ENCODE measurements at places on chromosomes 5 and 9.
A peak's percentile ranks its signal among the peaks of the same experiment; 100 is the strongest.

DNA sequence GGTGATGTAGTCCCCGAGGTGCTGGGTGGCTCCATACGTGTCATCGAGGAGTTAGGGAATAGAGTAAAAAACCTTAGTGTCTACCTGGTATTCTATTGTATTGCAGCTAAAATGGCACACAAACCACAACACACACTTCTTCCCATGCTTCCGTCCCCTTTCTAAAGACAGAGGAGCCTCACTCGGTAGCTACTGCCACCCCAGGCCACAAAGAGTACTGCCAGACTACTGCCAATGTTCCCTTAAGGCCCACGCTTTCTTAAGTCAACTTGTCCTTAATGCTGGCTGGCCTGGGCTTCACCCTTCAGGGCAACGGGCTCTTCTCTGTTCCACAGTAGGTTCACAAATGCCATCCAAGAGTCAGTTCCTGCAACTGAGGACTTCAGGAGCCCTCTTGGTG, 673.0 kb downstream of the ELAVL2 start:
- no peak for DNase-seq

- peak; percentile 66 for DNase-seq
Observed at GRCh38 chr5:143776951-143777350, 35.0 kb upstream of the HMHB1 start.

- peak; percentile 40 for DNase-seq
Observed at GRCh38 chr9:127065592-127065991, 56.8 kb downstream of the ANGPTL2 start.

- DNase-seq = no peak
Observed at GRCh38 chr9:136246849-136247550, 1.4 kb upstream of the QSOX2 start.

GRCh38 chr9:70260606-70261005, 1.8 kb downstream of the SMC5 start:
- no peak for DNase-seq

DNA sequence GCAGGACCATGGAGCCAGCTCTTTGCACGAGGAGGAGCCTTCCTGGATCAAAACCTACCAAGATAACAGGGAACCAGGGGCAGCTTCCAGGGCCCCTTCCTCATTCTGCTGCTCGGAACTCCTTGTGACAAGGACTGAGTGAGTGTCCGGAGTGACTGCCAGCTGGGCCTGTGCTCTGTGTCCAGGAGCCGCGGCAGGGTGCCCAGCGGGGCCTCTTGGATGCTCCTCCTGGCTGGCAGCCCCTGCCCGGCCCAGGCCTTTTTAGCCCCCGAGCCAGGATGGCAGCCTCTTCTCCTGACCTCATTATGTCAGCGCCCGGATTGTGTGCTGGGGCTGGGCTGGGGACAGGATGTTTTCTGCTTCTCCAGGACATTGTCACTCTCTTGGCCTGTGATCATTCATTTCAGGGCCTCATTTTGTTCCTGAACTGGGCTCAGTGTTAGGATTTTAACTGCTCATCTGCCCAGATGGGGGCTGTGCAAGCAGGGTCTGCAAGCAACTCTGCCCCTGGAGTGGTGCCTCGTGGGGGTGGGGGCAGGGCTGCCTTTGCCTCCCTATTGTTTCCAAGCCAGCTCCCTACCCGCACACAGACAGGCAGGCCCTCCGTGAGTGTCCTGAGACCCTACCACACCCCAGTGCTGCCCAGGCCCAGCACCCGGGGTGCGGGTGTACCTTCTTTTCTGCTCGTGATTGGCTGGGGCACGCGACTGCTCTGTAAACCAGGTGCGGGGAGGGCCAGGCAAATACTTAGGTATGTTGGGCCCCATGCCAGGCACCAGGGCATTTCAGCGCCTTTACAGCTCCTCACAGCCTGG, 161.6 kb downstream of the COL23A1 start:
- DNase-seq = no peak

DNA sequence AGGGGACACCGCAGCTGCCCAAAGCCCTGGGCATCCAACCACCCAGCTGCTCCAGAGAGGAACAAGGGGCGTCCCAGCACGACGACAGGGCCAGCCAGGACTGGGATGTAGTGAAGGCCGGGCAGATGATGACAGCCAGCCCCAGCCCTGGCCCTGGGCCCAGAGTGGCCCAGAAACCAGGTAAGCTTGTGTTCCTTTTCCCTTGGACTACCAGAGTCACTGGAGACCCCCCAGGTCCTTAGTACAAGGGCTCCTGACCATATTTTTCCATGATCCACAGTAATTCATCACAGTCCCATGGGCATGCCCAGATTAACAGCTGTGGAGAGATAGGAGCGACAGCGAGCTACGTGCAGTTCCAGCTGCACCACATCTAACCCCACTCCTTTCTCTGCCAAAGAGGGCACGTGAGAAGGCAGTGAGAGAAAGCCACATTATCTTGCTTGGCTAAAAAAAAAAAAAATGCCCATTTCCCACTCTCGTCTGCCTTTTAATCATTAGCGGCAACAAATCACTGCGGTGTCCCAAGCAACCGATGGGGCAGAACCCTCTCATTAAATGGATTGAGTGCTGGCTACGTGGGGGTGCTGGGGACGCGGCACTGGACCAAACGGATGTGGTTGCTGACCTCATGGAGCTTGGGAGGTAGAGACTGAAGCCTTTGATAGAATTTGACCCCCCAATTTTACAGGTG, 21.7 kb upstream of the SYNPO start:
- DNase-seq = no peak

DNA sequence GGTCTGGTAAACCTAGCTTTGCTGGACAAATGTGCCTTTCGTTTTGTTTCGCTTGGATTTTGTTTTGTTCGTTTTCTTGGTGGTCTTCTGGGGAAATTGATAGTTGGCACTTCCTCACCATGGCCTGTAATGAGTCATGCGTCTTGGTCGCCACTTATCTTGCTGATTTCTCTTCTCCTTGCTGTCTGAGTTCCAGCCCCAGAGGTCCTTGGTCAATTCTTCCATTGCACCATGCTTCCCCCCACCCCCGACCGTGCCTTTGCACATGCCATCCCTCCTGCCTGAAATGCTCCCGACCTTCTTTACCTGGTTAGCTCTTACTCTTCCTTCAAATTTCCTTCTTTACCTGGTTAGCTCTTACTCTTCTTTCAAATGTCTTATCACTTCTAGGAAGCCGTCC, 168.7 kb upstream of the MSX2 start:
- DNase-seq = no peak

DNA sequence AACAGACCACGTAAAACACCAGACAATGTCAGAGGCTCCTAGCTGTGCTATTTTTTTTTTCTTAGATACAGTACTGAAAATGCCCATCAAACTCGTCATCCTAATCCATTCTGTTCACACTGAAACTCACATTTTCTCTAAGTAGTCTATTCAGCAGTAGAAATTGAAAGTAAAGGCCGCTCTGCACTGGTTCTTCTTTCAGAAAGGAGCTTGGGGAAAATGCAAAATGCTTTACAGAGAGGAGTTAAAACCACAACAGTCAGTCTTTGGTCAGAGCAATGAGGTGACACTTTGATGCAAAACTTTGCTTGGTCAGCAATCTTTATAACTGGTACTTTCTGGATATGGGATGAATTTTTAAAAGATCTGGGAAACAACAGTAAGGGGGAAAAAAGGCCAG, 43.8 kb upstream of the SUSD1 start:
- no peak for DNase-seq

DNA sequence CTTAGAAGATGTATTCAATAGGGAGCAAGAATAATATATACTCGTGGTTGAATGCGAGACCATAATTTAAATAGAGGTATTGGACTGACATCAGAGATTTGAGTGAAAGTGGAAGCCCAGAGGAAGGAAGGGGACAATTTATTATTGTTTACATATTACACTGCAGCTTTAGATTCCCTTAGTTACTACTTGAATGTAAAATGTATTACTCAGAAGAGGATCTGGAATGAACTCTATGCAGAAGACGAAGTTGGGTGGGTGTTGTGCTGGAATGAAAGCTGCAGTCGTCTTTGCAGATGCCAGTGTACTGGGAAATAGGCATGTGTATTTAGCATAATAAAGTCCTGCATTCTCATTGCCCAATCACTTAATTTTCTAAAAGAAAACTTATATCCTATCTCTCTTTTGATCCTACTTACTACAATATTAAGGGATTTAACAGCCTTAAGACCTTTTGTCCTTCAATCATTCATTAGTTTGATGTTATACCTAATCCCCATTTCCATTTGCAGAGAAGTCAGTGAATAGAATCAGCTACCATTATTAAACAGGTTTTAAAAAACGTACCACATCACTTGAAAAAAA, 570.7 kb upstream of the WWC1 start:
- no peak for DNase-seq

DNA sequence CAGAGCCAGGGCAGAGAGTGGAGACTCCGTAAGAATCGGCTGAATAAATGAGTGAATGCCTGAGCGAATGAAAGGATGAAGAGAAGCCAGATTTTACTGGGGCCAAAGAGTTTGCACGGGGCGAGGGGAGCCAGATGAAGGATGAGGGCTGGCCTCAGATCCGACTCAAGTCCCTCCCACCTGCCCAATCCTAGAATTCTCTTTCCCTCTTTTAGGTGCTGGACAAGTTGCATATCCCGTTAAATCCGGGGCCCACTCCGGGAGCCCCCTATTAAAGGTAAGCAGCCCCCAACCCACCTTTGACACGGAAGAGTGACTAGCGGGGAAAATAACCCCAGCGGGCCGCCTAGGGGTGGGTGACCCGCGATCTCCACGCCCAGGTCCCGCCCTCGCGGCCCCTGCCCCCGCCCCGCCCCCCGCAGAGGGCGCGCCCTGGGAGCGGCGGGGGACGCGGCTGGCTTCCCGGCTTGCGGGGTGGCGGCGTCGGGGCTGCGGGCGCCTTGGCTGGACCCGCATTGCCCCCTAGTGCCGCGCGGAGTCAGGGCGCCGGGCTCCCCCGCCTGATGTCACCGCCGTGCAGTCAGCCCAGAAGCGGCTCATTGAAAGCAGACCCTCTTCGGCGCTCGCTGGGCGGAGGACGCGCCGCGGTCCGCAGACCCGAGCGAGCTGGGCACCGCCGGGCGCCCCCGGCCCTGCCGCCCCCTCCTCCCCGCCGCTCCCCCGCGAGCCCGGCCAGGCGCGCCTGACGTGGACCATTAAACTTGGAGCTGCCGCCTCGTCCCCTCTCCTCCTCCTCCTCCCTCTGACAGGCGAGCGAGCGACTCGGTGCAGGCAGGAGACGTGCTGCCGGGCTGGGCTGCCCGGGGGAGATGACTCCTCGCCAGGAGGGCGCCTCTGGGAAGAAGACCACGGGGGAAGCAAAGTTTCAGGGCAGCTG, at the start of gene ADRA1B:
Gene ADRA1B, plus strand, starts transcription at position 579 of the 937 bp plus-strand sequence. CDS start 424 bp downstream, outside the sequence.
- DNase-seq = peak; percentile 24

DNA sequence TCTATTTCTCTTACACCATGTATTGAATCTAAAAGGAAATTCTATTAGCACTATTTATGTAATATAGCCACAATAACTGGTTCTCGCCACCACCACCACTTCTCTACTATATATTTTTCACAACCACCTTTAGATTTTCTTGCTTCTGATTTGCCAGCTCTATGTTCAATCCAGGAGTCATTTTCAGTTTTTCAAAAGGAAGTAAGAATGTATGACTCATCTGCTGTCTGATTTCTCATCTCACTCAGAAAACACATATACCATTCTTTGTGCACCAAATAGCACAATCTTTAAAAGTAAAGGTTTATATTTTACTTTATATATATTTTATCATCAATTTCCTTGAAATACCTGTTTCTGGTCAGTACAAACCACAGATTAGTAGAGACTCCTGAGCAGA, 1127.5 kb downstream of the TAF11L14 start:
- no peak for DNase-seq

DNA sequence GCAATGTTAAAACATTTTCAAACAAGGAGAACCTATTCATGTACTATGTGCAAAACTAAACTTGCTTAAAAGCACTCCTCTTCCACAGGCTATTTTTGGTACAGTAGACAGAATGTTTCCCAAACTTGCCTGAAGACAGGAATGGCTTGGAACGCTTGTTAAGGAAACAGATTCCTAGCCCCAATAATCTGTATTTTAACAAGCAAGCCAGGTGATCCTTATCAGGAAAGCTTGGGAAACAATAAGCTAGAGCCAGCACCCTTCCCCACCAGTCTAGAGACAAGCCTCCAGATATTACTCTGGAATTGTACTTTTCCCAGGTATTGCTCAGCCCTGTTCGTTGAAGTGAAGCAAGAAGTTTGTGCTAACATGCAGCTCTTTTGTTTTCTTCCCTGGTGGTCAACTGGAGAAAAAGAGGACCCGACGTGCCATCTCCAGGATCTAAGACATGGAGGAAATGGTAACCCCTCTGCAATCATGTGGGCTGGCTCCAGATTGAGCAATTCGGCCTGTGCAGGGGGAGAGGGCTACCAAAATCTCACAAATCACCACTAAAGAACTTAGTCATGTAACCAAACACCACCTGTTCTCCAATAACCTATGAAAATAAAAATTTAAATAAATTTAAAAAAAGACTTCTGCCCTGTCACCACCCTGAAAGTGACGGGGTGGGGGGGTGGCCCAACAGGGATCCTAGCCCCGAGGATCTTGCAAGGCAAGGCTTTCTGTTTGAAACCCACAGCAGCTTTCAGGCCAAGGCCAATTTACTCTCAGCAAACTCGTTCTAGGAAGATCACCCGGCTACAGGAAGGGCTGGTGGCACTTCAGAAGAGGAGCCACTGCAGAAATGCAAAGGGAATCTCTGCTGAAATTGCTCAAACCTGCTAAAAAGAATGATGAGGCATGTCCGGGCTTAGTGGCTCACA, 48.6 kb downstream of the SHB start:
- no peak for DNase-seq

DNA sequence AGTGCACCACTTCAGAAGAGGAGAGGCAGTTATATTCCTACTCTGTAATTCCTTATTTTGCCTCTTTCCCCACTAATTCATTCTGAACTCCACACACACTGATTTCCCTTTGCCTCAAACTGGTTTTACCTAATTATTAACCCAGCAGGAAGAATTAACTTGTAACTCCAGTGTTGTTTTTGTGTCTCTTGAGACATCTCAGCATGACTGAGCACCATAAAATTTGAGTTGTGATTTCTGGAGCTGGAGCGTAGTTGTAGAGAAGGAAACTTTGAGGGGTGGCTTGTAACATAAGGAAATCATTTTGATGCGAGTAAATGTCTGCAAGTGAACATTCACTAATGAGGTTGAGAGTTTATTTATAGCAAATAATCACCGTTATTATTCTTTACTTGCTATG, 265.2 kb downstream of the TMEM38B start:
- DNase-seq = no peak

DNA sequence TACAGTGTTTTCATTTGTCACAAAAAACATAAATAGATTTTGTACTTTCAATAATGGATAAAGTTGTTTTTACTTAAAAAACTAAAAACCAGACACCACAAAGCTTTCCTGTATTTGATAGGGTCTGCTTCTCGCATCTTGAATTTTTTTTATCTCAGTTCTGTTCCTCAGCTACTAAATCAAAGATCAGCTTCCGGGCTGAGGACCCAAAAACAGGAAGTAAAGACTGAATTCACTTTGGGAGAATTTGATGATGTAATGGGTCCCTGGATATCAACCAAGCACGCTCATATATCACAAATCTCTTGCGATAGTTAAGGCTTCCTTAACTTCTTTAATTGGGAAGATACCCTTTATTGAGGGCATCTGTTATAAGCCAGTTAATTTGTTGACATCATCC, 24.1 kb downstream of the ITK start:
- no peak for DNase-seq

DNA sequence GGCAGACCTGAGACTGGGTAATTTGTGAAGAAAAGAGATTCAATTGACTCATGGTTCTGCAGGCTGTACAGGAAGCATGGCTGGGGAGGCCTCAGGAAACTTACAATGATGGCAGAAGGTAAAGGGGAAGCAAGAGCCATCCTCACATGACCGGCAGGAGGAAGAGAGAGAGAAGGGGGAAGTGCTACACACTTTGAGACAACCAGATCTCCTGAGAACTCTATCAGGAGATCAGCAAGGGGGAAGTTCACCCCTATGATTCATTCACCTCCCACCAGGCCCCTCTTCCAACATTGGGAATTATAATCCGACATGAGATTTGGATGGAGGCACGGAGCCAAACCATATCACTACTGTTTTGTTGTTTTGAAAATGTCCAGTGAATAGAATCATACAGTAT, 110.2 kb downstream of the DAPK1 start:
- no peak for DNase-seq

Measured in GM04504 (cell line).